ENCODE measurements at places on chromosomes 2 and 18.

DNA sequence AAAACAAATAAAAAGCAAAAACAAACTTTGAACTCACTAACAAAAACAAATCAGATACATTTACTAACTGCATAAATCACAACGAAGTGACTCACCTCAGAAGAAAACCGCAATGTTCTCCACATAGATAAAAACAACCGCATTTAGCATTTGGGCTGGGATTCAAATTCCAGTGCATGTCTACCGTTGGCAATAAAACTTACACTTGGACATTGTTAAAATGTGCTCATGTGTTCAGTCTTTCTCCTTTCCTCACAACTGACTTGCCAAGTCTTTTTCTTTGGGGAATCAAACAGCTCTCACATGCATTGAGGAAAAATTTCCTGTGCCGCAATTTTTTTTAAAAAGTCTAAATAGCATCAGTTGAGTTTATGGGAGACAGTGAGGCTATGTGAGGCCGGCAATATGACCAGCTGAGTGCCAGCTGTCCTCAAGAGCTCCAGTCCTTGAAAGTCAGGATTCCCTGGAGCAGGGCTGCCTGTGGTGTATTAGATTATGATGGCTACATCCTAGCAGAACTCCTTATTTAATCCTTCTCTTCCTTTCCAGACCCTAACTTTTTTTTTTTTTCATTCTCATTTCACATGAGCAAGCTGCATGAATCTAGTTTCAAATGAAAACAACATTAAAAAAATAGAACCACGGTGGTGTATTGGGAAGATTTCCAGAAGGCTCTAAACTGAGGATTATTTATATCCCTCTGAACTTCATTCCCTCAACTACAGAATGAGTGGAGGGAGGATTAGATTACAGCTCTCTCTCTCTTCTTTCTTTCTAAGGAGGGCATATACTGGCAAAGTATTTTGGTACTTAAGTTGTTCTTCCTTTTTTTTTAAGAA is 70.2 kb upstream of the MEIS1 start:
- no peak for DNase-seq

DNA sequence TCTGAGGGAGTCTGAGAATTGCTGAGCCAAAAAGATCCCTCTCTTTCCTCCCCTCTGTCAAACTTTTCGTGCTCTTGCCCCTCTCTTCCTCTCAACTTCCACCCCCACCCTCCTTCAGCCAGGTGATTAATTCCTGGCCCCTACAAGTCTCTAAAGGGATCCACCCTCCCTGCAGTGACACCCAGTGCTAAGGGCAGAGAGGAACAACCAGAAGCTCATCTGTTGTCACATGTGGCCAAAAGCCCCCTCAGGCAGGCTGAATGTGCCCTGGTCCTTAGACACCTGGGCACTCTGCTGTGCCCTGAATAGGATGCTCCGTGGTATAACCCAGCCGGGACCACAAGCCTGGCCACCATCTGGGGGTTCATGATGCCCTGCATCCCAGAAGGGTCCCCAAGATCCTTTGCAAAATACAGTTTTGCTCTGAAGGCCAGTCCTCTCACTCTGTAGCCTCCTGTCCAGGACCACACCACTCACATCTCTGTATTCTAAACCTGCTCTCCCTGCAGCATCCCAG is 234.4 kb downstream of the BCL11A start:
- DNase-seq, result no peak

DNA sequence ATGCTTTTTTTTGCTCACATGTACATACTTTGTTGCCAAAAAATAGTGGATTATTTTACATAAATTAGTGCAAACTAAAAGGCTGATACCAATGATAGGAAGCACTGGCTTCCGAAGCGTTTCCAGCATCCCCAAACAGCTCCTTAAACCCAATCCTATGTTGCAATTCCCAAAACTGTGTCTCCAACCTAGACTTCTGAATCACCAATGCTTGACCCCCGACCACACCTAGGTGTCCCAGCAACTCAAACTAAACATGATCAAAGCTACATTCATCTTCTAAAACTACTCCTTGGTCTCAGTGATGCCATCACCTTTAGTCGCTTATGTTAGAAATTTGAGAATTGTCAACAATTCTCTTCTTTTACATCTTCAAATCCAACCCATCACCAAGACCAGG is 13.4 kb downstream of the ATP8B1 start:
- no peak for DNase-seq

- DNase-seq, result no peak
These were observed 24.1 kb downstream of the DCDC2C start for GRCh38 chr2:3727397-3728045.

GRCh38 chr18:74400813-74401212 is 56.3 kb downstream of the DIPK1C start:
- no peak for DNase-seq

DNA sequence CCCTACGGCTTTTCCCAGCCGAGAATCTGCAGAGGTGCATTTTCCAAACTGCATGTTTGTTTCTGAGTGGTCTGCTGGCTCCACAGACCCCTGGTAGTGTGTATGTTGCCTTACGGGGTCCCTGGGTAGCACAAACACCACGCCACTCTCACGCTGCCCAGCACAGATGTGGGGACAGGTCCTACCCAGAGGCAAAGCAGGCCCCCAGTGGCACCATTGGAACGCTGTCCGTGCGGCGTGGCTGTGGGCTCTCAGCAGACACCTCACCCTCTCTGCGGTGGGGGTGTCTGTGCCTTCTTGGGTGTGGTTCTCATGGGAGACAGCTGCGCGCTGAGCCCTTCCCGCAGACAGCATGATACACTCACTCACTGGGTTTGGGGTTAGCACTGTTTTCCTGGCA is 137.4 kb downstream of the NFATC1 start:
- DNase-seq, result no peak

DNA sequence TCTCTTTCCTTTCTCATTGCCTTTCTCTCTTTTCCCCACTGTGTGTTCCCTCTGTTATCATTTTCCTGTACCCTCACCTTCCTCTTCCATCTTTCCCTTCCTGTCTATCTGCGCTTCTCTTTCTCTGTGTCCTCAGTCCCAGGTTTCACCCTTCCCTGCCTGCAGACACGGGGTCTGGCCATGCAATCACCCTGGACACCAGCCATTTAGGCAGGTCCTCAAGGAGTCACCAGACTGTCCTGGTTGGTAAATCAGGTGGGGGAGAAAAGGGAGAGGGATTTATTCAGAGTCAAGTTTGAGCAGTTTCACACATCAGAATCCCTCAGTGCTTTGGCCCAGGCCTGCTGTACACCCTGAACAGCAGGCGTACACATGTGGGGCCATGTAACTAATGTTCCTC is 169.3 kb downstream of the ANKRD30B start:
- no peak for DNase-seq

- no peak for DNase-seq
These were observed 59.8 kb downstream of the TSN start for GRCh38 chr2:121815216-121815615.

DNA sequence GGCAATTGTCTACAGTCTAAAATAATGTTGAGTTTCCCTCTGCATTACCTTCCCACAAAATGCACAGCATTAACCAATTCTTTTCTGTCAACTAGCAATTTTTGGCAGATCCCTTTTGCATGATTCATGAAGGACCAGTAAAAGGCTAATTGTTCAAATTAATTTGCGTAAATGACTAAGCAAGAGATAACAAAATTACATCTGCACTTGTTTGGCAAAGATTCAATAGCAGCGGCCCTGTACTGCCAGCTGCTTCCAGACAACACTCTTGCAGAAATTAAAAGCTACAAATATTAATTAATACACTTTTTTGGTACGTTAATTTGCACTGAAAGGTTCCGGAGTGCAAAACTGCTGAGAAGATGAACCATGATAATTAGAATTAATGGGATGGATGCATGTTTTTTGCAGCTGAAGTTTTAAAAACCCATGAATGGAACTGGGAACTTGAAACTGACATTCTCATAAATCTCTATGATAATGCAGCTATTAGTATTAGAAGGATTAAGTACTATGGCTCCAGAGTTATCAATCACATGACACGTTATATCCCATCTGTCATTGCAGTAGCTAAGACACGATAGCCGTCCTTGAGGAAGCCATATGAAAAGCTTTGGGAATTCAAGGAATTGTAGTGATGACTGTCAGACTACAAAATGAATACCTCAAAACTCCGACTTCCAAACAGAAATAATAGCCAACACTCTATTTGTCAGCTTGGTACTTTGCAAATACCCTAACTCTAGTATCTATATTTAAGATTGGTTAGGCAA is 1268.3 kb upstream of the ACVR2A start:
- no peak for DNase-seq

GRCh38 chr2:233350708-233351107 is 3.6 kb upstream of the DGKD start:
- peak; percentile 43 for DNase-seq

- no peak for DNase-seq
These were observed 32.5 kb upstream of the CCL20 start for GRCh38 chr2:227780981-227781615.

DNA sequence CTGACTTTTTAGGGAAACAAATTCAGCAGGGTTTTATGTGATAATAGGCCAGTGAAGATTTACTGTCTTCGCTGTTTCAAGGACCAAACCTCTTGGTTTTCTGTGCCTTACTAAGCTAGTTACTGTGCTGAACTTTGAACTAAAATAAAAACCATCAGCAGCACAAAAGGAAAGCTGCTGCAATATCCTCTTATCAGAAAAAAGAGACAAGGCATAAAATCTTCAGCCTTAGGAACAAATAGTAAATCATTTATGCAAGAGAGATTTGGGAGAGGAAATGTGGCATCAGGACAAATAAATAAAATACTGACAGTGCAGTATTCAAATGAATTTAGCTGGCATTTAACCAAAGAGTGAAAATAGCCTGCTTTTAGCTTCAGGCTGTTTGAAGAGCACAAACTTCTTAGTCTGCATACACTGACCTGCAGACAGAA is 64.1 kb upstream of the EHBP1 start:
- no peak for DNase-seq

GRCh38 chr18:8140841-8141501 is 468.3 kb upstream of the RAB12 start:
- DNase-seq, result no peak

DNA sequence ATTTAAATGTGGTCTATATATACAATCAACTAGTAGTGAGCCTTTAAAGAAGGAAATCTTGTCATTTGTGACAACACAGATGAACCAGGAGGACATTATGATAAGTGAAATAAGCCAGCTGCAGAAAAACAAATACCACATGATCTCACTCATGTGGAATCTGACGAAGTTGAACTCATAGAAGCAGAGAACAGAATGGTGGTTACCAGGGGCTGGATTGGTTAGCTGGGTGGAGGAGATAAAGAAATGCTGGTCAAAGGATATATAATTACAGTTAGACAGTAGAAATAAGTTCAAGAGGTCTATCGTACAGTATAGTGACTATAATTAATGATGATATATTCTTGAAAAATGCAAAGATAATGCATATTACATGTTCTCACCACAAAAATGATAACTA is 267.9 kb downstream of the FBXO15 start:
- DNase-seq, result no peak

- no peak for DNase-seq
These were observed 69.8 kb upstream of the PDE1A start for GRCh38 chr2:182496596-182496995.

- DNase-seq, result no peak
These were observed 82.9 kb downstream of the SCN3A start for GRCh38 chr2:165120740-165121467.

DNA sequence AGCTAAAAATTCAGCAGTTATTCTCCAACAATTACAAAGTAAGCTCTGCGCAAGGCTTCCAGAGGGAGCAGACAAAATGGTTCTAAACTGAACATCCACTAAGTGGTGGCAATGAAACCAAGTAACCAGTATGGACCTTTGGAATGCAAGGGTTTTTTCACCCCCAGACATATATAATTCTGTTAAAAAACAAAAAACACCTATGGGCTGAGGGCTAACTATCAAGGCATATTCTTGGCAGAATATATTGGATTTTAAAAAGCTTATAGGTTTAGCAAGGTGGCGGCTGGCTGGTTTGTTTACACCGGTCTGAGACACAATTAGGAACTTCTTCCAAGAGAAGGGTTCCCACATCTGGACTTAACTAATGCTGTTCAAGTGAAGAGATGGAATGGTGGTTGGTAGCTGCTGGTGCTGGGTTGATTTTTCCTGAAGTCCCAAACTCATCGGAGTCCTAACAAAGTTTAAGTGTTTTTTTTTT is 2.8 kb downstream of the ZFP36L2 start:
- DNase-seq, result no peak

DNA sequence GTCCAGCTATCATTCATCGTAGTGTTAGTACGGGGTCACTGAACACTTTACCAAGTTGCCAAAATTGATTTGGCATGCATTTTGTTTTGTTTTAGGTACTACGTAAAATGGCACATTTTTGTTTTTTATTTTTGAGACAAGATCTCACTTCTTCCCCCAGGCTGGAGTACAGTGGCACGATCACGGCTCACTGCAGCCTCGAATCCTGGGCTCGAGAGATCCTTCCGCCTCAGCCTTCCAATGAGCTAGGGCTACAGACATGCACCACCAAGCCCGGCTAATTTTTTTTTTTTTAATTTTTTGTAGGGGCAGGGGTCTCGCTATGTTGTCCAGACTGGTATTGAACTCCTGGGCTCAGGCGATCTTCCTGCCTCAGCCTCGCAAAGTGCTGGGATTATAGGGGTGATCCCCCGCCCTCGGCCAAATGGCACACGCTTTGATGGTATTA is 786 bp downstream of the TAF1B start:
- DNase-seq, result no peak

DNA sequence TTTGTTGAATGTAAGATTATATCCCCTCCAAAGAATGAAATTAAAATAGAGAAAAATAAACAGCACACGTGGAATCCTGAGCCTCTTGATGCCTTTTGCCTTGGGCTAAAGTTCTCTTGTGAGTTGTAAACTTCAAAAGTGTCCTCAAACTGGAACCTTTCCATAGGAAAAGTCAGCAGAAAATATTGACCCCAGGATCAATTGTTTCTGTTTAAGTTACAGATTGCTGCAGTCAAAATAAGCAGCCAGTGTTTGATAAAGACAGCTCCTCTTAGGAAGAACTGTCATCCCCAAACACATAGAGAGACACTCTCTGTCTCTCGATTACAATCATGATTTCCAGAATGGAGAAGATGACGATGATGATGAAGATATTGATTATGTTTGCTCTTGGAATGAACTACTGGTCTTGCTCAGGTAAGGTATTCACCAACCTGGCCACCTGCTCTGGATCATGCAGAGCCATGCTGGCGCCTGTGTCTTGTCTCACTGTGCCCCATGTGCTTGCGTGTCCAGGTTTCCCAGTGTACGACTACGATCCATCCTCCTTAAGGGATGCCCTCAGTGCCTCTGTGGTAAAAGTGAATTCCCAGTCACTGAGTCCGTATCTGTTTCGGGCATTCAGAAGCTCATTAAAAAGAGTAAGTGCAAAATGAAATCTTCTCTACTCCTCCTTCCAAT is at the start of gene SPP2:
Gene SPP2 (plus strand): TSS at position 248 of the 681 bp plus-strand sequence. CDS start 85 bp downstream, at position 333.
- no peak for DNase-seq

All from amygdala (tissue), 56 donors.